Activated CD4-positive, alpha-beta T cell treated with anti-CD3 and anti-CD28 coated beads for 36 hours (primary cell): ENCODE measurements at places on chromosomes 1 and 21. TPM values are rescaled to one million over a fixed set of nuclear protein-coding genes. Genes with fewer than 3 reads are reported as not detected.

DNA sequence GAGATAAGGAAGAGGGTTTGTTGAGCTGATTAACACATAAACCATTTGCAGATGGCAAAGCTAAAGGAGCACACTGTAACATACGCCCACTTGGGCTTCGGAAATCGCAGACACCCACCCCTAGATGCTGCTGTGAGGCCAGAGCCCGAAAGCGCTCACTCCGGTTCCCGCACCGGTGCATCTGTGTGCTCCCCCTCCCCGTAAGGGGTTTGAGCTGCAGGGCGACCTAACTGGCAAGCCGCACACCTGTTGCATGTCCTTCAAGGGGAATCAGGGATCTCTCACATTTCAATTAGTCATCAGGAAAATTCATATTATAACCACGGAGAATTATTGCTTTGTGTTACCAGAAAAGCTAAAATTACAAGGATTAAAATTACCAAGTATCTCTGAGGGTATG lies 1.4 kb upstream of the CFH start:
- DNase-seq: no peak

- DNase-seq: no peak
Measured at GRCh38 chr1:217881131-217881543, 250.0 kb downstream of the SPATA17 start.

GRCh38 chr1:1210726-1211540 lies 3.0 kb downstream of the TNFRSF4 start:
- DNase-seq: peak; percentile 22

DNA sequence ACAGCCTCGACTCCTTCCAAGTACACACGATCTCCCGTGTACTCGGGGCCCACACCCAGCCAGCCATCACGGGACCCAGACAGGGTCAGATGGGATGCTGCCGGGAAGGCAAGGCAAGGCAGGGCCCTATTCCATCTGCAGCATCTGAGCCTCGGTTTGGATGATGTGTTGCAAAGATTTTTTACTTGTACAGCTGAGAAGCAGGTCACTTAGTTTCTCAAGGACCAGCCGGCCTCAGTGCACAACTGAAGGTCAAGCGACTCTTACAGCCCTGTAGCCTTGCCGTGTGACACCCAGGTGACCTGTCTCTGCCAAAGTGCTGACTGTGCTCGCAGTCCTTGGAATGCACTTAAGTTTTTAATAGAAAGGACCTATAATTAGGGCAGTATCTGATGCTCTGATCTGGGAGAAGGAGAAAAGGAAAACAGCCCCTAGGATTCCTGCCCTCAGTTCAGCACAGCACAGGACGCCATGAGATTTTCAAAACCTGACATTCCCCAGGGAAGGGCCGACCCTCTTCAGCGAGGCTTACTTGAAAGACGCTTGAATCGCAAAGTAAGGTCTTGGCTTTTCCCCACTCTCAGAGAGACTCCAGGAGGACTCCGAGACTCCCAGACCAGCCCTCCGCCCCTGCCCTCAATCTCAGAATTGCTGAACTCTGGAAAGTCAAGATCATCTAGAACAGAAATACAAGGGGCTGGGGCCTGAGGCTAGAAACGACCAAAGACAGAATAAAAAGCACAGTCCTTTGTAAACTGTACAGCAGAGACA lies 1.3 kb downstream of the GPR157 start:
- no peak for DNase-seq

- DNase-seq: no peak
Measured at GRCh38 chr1:47367651-47368050, 34.1 kb downstream of the CMPK1 start.

TMIGD3 gene
- not detected for total RNA-seq

- DNase-seq: no peak
Measured at GRCh38 chr1:209072481-209072880, 511.0 kb upstream of the CAMK1G start.

DNA sequence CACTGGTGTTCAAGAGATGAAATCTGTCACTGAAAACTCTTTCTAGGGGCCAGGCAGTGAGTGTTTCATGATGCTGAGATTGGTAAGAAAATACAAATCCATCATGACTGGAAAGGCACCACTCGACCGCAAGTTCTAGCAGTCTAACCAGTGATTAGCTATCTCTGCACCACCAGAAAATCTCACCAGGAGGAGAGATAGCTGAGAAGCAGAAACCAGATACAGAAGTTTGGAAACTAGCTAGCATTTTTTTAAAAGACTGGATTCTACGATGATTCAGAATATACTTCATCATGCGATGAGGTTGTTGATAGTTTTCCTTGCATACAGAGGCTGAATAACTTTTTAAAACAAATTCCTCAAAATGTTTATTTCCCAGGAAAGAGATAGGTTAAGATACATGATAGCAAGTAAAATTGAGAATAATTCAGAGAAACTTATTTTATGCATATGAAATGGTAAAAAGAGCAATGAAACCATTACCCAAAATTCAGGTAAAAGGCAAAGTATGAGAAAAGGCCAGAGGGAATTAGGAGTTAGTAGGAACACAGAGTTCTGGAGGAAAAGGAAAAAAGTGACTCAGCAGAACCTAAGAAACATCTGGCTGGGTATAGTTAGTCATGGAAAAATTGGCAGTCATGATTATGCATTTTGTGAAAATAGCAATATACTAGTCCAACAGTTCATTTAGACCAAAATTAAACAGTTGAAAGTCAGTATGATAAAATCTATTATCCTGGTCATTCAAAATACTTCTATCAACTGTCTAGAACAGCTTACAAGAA lies 3.3 kb upstream of the F3 start:
- no peak for DNase-seq

CDA gene
- total RNA-seq: not detected

RPE65 gene
- total RNA-seq: not detected

GRCh38 chr1:9440261-9440660 lies 99.0 kb upstream of the SLC25A33 start:
- DNase-seq: no peak

- no peak for DNase-seq
Measured at GRCh38 chr1:232476538-232476950, 153.4 kb downstream of the SIPA1L2 start.

DNA sequence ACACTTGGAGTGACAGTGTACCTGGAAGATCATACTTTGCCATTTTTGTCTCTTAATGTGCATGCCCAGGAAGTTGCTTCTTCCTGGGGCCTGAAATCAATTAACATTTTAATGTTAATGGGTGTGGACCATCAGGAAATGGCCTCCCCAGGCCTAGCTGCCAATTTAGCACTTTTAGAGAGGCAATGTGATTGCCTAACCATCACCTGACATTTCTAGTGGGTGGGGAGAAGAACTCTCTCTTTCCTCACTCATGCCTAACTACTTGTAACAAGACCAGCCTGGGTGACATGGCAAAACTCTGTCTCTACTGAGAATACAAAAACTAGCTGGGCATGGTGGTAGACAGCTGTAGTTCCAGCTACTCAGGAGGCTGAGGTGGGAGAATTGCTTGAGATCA lies 549.0 kb upstream of the RGS18 start:
- DNase-seq: no peak

- no peak for DNase-seq
Measured at GRCh38 chr1:190098107-190098506, 379.6 kb downstream of the BRINP3 start.

INSRR gene
- total RNA-seq: 0.14 TPM

CFHR1 gene
- total RNA-seq: not detected

DNA sequence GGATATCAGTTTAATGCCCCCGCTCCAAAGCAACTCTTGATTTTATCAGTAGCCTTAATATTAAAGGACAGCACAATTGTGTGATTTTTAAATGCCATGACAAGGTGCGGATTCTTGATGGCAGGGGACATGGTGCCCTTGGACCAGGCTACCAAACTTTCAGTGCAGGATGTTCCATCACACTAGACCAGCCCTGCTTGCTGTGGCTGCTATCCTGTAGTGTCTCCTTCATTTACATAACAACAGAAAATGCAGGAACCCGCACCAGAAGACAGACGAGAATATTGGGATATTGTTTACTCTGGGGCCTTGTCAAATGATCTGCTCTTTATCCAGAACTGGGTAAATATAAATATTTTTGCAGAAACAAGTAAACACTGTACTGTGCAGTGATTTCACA lies 229.3 kb upstream of the PKN2 start:
- no peak for DNase-seq

DNA sequence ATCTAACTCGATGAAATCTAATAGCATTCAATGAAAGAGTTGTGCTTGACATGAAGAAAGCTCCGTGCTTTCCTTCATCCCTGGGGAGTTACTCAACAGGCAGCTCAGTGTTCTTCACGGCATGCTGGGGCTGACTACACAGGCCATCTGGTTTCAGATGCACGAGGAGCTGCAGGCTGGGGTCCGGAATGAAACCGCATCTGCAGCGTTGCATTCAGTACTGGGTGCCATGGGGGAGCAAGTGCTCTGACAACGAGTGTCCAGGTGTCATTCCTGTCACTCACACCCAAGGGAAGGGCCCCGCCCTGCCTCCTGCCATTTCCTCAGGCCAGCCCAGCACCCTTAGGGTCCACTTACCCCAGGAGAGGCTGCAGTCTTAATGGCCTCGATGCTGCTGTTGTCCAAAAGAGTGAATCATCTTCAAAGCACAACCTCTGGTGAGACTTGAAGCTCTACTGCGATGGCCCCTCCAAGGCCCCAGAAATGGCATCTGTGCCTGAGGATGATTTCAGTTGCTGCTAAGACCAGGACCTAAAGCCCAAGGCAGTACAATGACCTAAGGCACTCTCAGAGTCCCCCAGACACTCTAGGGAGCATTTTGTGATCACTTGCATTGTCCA lies 61.4 kb downstream of the STUM start:
- no peak for DNase-seq

HSPA6 gene
- 0.14 TPM for total RNA-seq

ZNF648 gene
- not detected for total RNA-seq

DNA sequence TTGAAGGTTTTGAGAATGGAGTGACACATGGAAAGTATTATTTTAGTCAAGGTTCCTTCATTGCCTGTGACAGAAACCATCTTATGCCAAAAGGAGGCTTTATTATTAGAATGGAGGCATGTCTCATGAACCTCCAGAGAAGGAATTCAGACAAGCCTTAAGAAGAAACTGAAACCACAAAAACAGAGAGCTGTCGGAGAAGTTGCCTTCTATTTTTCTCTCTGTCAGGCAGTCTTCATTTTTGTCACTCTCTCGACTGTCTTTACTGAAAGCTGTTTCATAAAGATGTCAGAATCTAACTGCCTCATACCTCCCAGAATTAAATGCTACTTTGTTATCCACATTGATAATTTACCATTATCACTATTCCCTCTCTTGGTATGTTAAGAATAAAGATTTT lies 434.7 kb upstream of the ADGRL4 start:
- DNase-seq: no peak

CREG1 gene
- total RNA-seq: 8.8 TPM

WDR26 gene
- total RNA-seq: 75.6 TPM

LCE2A gene
- total RNA-seq: not detected

DNAJC6 gene
- total RNA-seq: 2.3 TPM

SLC25A34 gene
- total RNA-seq: 0.86 TPM

DNA sequence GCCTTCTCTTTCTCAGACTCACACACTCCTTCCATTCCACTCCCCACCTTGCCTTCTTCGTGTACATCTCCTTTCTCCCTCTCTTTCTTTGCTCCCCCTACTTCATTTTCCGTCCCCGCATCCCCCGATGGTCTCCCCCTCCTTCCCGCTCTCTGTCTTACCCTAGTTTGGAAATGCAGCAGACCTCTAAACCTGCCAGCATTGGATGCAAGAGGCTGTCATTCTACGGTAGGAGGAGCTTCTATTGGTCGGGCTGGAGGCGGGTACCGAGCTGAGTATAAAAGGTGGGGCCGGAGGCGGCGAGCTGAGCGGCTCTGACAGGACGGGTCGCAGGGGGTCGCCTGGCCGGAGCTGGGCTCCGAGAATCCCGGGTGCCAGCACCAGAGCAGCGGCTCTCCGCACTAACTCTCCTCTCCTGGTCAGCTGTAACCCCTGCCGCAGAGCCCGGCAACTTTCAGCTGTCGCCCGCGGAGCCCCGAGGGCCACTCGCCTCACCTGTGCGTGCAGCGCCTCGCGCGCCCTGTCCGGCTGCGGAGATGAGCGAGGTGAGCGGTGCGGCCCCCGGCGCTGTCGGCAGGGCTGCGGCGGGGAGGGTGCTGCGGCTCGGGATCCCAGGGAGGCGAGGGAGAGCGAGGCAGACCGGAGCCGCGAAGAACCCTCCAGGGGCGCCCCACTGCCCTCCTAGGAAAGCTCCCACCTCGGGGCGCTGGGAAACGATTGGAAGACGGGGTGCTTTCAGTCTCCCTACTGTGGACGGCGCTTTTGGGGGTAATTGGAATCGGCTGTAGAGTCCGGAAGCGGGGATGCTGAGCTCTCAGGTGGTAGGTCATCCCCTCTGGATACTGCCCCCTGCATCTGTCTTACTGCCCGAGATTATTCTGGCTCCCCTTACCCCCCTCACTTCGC lies at the start of gene PCP4L1:
Gene PCP4L1 (plus strand): TSS at position 307 of the 906 bp plus-strand sequence. CDS start 230 bp downstream, at position 537.
- peak; percentile 70 for DNase-seq

DNA sequence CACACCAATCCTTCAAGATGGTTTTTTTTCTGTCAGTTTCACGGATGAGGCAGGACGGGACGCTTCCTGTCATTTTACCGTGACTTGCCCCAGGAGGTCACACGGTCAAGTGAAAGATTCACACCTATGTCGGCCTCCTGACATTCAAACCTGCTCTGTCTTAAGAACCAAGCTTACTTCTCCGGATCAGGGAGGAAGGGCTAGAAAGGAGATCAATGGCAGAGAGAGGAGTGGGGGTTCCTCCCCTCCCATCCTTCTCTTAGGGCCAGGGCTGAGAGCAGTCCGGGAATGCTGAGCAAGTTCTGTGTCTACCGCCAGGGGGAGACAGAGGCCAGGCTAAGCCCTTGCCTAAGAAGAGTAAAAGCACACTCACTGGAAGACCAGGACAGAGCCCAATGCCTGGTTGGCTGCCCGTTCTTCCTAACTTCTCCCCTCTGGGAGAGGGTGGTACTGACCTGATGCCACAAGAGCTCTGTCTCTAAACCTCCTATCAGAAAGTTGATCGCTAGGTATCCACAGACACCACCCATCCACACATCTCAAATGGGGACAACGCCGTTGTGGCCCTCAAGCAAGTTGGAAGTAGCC lies 1.1 kb upstream of the PPM1J start:
- DNase-seq: peak; percentile 89

SRSF11 gene
- 182 TPM for total RNA-seq

DNA sequence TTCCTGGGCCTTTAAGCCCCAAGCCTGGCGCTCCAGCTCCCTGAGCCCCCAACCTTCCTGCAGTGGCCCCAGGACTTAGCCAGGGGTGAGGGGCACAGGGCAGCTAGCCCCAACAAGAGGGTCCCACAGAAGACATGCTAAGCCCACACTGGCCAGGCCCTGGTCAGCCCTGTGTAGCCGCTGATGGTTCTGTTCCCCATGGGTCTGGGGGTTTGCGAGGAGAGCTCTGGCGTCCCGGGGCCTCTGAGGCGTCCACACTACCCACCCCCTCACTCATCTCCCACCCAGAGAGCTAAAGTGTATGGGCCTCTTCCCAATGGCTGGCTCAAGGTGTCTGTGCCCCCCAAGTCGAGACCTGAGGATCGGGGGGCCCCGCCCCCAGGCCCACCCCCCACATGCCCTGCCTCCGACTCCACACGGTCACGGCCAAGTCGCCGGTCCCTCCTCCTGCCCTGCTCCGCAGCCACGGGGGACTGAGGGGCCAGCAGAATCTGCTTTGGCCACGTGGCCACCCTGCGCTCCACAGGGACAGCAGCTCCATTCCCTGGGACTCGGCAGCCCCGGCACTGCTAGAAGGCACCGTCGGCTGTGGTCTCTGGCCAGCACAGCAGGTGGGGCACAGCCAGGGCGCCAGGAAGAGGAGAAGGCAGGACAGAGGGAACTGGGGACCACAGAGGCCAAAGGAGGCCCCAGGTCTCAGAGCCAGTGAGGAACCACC lies 7.8 kb downstream of the TNFRSF18 start:
- DNase-seq: no peak
